H54 (cell line): ENCODE measurements at places on chromosomes 4 and X.

DNA sequence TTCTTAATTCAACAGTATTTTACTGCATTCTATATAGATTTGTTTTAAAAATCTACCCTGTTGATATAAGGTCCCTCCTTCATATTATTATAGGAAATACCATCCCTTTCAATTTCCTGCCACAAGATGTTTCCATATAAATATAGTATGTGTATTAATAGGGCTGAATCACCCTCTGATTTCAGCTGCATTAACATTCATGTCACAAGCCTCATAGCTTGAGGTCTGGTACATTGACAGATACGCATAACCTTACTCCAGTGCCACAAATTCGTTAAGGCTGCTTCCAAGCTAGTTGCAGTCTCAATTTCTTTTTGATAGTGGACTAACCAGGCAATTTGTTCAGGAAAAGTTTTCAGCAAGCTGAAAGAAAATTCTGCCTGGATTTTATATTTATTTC is 128.4 kb downstream of the KLHL34 start:
- no peak for DNase-seq

DNA sequence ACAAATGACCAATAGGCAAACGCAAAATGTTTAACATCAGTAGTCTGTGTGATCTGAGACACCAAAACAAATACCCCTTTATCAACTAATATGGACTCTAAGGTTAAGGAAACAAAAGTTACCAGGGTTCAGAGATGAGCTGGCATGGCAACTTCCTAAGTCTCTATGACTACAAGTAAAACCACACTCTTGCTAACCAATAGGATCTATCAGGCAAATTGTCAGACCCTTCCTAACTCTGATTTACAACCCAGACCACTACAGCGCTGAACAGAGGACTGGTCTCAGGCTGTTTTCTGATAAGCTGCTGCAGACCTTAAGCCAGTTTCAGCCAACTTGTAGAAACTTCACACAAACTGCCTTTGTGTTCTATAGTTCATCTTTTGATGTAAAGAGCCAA is 608.0 kb downstream of the TLL1 start:
- DNase-seq = no peak

GRCh38 chr4:6116696-6117285 is 83.6 kb downstream of the JAKMIP1 start:
- DNase-seq = no peak

DNA sequence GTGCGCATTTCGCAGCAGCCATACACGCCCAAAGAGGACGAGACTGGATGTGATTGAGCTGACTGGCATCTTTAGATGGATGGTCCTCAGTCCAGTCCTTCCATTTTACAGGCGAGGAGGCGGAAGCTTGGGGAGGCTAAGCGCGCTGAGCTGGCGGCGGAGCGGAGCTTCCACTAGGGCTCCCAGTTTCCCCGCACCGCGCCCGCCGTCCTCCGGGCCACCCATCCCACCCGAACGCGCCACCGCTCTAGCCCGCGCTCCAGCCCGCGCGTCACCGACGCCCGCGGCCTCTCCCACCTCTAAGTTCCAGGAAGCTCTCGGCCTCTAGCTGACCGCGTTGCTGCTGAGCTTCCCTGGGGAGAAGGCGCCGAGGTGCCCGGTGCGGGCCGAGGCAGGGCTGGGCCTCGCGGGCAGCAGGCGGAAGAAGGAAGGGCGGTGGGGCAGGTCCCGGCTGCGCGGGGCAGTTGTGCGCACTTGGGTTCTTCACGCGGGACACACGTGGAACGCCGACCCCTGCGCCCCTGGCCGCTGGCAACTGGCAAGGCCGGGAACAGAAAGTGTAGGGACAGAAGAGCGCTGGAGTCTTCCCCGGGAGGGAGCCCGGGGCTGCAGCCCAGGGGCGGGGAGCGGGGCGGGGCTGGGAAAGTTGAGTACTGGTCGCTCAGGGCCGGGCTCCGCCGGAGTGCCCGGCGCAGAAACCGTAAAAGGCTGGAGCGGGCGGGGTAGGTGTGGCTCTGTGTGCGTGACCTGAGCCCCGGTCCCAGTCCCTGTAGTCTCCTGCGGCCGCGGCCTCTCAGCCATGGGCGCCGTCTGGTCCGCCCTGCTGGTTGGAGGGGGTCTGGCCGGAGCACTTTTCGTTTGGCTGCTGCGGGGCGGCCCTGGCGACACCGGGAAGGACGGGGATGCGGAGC is at the start of gene STBD1:
TSS of gene STBD1 (plus strand) at position 763 of the 911 bp plus-strand sequence. CDS start at position 800, 37 bp downstream.
- peak; percentile 45 for DNase-seq

- DNase-seq = no peak
Observed at GRCh38 chr4:94546949-94547348, 95.2 kb downstream of the PDLIM5 start.

DNA sequence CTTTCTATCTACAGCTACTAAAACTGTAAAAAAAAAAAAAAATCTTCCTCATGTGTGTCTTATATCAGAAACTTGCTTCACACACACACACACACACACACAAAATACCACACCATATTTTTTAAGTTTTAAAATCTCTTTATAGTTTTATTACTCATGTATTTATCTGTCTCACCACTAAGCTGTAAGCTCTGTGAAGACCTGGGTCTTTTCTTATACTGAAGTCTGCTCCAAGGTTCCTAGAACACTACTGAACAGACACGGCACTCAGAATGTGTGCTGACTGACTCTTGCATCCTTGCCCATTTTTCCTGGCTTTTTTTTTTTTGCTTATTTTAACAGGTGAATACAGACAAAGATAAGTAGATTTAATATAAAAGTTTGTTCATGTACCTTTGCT is 135.6 kb upstream of the CXXC4 start:
- no peak for DNase-seq

GRCh38 chr4:87391576-87392054 is 627 bp upstream of the HSD17B11 start:
- DNase-seq = no peak

DNA sequence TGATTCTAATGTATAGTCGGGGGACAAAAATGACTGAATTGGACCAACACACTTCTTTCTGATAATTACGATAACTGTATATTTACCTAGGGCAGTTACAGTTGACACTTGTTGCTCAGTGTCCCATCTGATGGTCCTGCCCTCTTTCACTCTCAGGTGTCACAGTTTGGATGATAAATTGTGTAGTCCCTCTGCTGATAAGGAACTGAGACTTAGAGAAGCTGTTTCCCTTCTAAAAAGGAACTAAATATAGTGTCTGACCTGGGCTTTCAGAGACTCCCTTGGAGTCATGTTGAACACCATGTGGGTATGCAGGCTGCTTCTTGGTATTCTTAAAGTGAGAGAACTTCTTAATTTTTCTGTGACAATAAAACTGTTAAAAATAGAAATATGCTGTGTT is 23.7 kb upstream of the PNPLA4 start:
- no peak for DNase-seq

GRCh38 chr4:183260491-183261151 is 59.5 kb downstream of the CLDN22 start:
- DNase-seq = no peak

DNA sequence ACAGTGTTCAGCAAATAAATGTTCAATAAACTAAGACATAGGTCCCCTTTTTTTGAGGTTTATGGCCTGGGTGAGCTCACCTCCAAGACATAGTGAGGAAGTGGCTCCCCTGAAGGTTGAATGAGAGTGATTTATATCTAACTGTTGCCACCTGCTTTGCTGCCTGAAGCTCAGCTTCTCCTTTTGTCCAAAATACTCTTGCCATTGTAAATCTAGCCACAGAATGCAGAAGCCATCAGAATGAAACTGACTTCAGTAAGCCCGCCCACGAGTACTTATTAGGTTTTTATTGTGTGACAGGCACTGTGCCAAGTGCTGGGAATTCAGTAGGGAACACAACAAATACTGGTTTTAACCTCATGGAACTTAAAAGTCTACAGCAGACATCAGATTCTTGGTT is 18.0 kb downstream of the SPINK2 start:
- DNase-seq = no peak

DNA sequence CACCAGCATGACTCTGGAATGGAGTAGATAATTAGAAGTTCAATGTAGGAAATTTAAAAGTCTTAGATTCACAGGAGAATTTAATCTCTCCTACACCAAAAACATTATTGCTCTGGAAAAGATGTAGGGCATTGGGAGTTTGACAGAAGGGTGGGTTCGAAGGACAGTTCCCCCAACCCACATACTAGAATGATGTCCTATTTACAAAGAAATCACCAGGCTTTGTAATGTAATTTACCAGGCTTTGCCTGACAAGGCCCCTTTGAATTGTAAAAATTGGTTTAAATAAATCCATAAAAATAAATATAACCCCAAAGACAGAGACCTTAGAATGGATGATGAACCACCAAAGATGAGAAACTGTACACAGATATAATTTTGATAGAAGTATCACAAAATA is 399.2 kb upstream of the GRID2 start:
- no peak for DNase-seq

GRCh38 chrX:133609166-133609565 is 193.9 kb upstream of the GPC4 start:
- no peak for DNase-seq

GRCh38 chr4:152109531-152110509 is 349.0 kb upstream of the GATB start:
- DNase-seq = no peak

DNA sequence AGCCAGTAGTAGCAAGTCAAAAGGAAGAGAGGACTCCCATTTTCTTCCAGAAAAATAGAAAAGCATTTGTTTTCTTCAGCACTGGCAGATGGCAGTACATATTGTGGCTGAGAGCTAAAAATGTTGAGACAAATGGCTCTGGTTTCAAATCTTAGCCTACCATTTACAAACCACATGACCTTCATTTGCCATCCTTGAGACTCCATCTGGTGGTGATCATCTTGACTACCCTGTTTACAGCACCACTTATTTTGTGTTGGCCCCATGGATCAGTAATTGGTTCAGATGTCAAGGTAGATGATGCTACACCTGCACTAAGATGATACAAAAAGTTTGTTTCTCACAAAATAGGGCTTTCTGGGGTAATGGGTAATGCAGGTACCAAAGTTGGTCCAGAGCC is 951.8 kb upstream of the IGFBP7 start:
- DNase-seq = no peak

DNA sequence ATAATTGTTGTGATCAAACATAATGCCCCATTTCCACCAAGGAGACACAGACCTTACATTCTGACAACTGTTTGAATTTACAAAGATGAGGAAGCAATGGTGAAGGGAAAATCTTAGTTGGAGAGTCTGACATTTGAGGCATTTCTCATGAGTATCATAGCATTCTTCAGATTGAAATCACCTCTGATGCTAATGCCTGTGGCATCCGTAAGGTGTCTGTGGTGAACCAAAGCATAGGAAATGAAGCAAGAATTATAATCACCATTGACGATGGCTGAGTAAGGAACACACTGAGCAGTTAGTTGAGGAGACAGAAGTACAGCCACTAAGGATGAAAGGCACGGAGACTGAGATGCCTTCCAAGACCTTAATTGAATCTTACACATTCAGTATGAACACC is 575.7 kb downstream of the TRIML1 start:
- peak; percentile 6 for DNase-seq

DNA sequence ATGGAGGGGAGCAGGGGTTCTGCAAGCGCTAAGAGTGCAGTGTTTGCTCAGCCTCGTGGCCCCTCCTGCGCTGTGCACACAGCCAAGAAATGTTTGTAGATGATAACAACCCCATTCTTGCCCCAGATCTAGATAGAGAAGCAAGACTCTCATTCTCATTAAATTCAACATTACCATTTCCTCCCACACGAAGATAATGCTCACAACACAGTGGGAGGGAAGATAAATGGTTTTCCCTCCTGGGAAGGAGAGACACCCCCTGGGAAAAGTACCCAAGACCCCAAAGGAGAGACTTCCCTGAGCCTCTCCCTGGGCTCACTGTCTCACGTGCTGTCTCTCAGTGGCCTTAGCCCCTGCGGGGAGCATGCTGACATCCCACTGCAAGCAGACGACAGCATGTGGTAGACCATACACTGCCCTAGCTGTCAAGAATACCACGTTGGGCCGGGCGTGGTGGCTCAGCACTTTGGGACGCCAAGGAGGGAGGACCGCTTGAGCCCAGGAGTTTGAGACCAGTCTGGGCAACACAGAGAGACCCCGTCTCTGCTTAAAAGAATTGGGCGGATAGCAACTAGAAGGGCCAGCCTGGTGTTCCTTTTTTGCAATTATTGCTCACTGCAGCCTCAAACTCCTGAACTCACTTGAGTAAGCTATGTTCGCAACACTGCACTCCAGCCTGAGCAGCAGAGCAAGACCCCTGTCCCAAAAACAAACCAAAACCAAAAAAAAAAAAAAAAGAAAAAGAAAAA is 34.9 kb upstream of the IQSEC2 start:
- DNase-seq = no peak

GRCh38 chrX:124507246-124507645 is 160.9 kb downstream of the SH2D1A start:
- DNase-seq = no peak

- DNase-seq = no peak
Observed at GRCh38 chr4:101596781-101597552, 193.6 kb upstream of the BANK1 start.

- DNase-seq = peak; percentile 74
Observed at GRCh38 chr4:1792832-1793495, at the start of gene FGFR3. Gene FGFR3 (plus strand): TSS chr4:1793293. CDS start chr4:1793935, 642 bp downstream.

DNA sequence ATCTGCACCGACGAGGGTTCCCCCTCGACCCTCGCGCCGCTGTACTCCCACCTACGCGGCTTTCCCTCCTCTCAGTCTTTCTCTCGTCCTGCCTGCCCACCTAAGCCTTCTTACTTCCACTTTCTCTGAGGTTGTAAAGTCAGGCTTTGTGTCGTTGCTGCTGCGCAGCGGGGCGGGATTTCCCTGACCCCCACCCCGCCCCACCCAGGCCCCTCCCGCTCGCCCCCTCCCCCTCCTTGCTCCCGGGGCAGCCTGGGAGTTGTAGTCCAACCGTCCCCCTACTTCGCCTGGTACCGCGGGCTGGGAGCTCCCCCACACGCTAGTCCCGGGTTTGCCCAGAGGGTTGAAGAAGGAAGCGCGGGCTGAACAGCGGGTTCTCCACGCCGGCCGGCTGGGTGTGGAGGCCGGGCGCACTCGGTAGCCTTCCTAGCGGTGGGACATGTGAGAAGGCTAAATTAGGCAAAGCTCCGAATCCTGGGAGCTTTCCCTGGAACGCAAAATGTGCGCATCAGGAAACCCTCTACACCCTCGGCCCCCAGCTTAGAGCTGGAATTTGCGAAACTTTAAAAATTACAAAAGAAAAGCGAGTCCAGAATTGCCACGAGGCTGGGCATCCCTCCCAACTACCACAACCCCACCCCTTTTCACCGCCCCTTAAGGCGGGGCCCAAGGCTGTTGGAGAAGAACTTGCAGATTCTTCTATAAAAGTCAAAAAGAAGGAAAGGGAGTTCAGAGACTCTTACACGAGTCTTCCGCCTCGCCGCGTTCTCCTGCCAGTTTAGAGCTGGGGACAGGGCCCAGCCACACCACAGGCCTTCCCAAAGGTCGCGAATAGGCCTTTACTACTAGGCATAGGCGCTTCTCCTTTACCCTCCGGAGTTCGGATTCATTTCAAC is at the start of gene ATP11C:
TSS of gene ATP11C (minus strand) at position 153 of the 896 bp plus-strand sequence. CDS start 1,011 bp downstream, outside the sequence.
- peak; percentile 49 for DNase-seq

DNA sequence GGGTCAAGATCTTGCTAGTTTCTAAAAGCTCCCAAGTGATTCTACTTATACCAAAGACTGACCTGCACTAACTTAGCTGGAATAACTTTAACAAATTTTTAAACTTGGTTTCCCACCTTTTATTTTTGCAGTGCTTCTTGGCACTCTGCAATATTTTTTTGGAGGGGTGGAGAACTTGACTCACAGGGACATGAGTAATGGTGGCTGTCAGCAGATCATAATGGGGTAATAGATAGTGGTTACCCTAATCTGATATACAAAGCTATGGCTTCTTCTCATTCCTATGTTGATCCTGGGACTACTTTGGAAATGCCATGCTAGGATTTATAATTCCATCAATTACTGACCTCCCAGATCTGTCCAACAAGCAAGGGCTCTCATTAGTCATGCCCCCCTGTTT is 295.7 kb downstream of the GPAT3 start:
- no peak for DNase-seq

- no peak for DNase-seq
Observed at GRCh38 chr4:38930204-38930603, 62.6 kb downstream of the FAM114A1 start.
